Stimulated activated naive B cell treated with anti-CD40 and anti-IgM and Interleukin-4, amounts not matched to agents 10 μg/mL and 1 μg/mL and 100 μg/mL, for 72 hours (primary cell): ENCODE measurements at places on chromosomes 7 and 10.

DNA sequence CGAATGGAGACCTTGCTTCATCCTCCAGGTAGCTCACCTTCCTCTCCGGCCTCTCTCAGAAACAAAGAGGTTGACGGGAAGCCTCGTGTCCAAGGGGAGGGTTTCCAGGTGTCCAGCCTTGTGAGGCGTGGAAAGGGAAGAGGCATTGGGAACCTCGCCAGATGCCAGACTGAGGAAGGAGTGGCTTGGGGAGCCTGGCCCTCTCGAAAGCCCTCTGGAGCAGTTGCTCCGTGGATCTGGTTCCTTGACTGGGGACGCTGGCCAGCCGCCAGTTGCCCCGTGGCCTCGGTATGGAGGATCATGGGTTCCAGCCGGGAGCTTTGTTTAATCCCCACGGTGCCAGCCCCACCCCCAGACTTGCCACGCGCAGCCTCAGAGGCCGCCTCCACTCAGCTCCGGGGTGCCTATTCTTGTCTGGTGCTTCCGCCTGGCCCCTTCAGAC lies 30.3 kb upstream of the SUN1 start:
- no peak for DNase-seq

GRCh38 chr7:34044734-34045353 lies 139.5 kb downstream of the BMPER start:
- DNase-seq, result no peak

GRCh38 chr10:22325272-22326144 lies 4.6 kb downstream of the BMI1 start:
- DNase-seq, result peak; percentile 51

DNA sequence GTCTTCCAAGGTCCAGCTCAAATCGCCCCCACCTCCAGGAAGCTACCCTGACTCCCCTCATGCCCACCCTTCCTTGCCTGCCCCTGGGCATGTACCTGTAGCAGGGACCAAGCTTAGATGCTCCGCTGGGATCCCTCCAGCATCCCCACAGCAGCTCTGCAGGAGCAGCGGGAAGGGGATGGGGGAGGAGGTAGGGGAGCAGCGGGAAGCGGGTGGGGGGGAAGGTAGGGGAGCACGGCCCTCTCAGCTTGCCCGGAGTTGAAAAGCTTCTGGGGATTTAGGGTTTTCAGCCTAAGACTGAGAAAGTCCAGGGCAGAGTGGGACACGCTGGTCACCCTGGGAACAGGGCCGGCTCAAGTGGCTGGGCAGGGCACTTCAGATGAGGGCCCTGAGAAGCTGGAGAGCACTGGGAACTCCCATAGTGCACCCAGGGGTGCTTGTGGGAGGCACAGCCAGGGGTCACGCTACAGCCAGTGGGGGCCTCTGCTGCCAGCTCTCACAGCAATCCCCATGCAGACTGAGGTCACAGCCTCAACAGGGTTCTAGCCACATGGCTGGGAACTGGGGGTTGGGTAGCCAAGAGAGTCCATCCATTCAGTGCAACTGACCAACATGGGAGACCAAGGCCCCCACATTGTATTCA lies 13.4 kb downstream of the WDR86 start:
- no peak for DNase-seq

DNA sequence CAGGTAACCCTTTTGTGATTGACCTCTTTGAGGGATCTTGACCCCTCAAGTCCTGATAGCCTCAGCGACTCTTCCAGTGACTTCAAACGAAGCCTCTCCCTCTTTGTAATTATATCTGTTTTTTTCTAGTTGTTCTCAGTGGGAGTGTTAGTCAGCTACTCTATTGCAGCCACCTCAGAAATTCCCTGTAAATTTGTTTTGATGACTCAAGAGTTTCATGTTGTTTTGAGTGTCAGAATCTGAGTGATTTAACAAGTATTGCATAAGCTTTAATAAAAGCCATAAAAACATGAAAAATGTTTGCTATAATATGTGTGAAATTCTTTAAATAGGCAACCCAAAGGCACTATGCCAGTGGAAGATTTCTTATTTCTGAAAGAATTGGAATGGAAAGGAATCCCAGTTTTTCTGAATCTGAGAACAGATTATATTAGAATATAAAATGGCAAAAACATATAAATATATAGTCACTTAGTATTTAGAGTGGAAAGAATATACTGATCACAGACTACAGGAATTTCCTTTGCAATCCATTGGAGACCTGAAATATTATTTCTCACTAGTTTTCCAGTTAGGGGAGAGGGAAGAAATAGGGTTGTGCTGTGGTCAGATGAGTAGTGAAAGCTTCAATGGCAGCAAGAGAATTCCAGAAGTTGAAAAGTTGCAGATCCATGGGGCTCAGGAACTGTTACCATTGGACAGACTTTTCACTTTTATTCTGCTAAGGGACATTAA lies 94.4 kb upstream of the SEMA3C start:
- DNase-seq, result no peak

DNA sequence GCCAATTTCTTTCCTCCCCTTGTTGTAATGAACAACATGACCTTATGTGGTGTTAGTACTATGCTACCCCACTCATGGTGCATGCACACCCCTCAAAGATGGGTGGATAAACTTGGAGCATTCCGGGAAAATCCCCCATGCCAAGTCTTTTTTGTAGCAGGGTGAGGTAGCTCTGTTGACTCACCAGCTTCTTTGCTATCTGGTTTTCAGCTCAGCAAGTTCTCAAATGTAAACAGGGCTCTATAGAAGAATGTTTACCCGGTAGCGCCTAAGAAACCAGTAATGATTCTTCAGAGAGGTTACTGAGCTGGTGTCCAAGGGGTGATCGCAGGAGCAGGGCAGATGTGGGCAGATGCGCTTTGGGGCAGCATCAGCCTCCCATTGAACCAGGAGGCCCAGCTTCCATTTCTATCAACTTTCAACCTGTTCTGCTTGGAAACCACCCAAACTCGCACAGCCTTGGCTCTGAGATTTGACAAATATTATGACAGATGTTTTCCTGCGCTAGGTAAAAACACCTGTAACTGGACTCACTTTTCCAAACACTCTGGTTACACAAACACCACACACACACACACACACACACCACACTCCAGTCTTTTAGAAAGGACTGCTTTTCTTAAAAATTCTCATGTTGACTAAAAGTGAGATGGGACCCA lies 87.8 kb downstream of the ZRANB1 start:
- DNase-seq, result no peak

GRCh38 chr7:20035279-20035875 lies 181.8 kb downstream of the MACC1 start:
- DNase-seq, result no peak

DNA sequence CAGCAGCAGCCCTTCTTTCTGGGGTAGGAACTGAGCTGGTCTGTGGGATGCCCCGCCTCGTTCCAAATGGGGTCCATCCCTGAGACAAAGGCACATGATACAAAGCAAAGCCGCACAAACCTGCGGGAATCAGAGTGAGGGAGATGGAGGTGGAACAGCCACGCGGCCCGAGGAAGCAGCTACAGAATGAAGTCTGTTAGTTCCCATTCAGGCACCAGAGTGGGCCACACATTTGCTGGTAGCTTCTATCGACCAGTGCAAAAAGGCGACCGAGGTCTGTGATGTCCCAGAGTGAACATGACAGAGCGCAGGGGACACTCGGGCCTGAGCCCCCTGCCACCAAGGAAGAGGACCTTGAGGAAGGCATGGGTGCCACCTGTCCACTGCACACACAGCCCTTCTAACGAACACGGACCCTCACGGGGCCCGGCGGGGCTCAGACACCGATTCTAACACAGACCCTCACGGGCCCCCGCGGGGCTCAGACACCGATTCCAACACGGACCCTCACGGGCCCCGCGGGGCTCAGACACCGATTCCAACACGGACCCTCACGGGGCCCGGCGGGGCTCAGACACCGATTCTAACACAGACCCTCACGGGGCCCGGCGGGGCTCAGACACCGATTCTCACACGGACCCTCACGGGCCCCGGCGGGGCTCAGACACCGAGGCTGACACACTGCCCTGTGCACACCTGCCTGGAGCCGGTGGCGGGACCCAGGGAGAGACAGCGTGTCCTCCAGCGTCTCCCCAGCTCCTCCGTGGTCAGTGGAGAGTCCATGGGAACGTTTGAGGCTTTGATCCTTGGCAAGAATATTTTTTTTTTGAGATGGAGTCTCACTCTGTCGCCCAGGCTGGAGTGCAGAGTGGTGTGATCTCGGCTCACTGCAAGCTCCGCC lies 32.8 kb upstream of the FAM20C start:
- DNase-seq, result no peak

- DNase-seq, result no peak
These were observed 1.8 kb upstream of the SRGN start for GRCh38 chr10:69086001-69086509.

DNA sequence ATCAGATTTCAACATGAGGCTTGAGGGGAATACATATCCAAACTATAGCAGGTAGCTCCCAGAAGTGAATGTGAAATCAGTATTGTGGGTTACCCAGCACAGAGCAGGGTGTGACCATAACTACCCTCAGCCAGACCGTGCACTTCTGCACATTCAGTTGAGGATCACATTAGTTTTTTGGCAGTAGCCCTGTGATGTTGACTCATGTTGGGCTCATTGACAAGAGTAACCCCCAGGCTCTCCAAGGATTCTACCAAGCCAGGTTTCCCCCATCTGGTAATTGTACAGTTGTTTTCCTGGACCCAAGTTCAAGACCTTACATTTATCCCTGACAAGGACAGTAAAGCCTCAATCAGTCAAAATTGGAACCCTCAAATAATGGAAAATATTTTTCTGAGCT lies 11.7 kb upstream of the CPA4 start:
- no peak for DNase-seq

DNA sequence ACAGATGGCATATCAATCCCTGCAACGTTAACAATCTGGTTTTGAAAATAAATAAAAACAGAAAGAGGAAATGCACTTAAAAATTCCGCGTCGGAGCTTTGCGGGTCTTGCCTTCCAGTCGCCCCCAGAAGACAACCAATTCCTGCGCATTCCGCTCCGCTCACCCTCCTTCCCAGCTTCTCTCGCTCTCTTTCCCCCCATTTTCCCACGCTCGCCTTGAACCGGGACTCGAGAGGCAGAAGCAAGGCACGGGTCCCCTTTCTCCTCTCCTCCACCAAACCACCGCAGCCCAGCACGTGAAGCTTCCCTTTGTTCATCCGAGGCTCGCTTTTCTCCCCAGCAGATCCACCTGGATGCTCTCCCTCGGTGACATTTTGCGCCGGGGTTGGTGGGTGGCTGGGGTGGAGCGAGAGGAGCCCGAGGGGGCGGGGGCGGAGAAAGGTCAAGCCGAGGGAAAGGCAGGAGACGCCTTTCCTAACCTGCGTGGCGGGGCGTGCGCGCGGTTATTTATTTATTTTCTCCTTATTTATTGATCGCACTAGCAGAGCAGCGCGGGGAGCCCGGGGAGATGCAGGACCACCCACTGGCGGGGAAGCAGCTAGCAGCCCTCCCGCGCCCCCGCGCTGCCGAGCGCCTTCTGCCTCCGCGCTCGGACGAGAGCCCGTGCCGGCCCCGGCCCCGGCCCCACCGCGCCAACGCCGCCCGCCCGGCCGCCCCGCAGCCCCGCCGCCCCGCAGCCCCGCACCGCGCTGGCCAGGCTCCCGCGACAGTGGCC lies at the start of gene KCND2:
Gene KCND2, plus strand, starts transcription at position 475 of the 775 bp plus-strand sequence.
- DNase-seq, result no peak

DNA sequence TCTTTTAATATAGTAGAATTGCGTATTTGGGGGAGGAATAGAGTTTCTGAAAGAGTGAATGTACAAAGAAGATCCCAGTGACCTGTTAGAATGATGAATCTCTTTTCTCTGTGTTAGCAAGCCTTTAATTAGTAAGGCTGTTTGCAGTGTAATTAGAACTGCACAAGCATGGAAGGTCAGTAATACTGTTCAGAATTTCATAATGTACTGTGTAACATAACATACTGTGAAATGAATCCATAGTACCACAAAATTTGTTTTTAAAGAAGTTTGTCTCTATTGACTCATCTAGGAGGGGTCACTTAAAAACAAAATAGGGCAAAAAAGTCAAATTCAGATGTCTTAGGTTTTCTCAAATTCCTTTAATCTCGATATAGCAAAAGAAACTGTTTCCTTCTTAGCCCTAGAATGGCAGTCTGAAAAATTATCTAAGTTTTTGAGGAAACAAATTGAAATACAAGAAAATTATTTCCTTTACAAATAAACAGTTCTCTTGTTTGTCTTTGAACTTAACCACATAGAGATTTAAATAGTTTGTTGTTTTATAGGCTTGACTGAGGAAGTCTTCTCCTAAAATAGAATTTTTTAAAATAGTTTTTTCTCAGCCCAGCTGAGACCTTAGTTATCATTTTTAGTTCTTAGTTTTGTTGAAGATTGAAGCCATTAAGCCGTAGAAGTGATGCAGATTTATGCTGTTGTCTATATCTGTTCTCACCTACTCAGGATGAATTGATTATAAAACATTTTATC lies 12.5 kb downstream of the ADK start:
- no peak for DNase-seq

GRCh38 chr7:111262293-111263116 lies 171.6 kb downstream of the LRRN3 start:
- DNase-seq, result no peak

DNA sequence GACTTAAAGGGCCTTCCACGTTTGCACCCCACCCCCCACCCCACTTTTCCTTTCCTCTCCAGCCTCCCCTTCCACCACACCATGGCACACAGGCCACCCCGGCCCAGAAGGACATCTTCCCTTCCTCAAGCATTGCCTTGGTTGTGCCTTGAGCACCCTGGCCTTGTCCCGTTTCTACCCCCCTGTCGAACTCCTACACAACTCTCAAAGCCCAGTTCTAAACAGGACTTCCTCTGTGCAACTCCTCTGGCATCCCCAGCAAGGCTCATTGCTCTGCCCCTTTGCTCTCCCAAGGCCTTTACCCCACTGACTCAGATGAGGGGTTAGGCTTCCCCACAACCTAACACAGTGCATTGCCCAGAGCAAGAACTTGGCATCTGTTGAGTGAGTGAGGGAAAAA lies 136.1 kb downstream of the HERPUD2 start:
- DNase-seq, result no peak

GRCh38 chr7:121437470-121437869 lies 41.4 kb upstream of the FAM3C start:
- no peak for DNase-seq

- no peak for DNase-seq
These were observed 1397.6 kb downstream of the GATA3 start for GRCh38 chr10:9452056-9452455.

GRCh38 chr10:31972519-31973041 lies 43.9 kb upstream of the ARHGAP12 start:
- DNase-seq, result no peak

GRCh38 chr7:51593628-51594027 lies 277.0 kb upstream of the COBL start:
- no peak for DNase-seq

- DNase-seq, result peak; percentile 61
These were observed at the start of gene NIPSNAP2 for GRCh38 chr7:55964261-55965099. Gene NIPSNAP2, plus strand, starts transcription at chr7:55964585. Its CDS starts 25 bp downstream, at chr7:55964610.

DNA sequence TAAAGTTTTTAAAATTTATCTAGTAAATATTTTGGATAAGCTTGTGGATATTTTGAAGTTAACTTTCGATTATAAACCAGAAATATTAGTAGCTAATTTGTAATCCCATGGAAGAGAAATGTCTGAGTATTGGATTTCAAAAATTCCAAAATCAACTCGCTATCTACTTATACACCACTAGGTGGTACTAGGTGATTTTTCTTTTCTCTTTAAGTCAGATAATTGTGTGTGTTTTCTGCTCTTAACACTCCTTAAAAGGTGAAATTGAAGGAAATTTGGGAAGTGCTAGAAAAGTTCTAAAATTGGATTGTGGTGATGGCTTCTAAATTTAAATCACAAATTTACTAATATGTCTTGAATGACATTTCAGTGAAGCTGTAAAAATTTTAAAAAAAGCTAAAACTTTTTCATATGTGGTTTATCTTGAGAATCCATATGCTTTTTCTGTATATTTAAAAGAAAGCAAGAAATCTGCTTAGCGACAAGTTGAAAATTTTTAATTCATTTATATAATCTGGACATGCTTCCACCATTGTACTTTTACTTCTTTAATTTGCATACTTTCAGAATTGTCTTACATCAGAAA lies 90.2 kb downstream of the IPMK start:
- no peak for DNase-seq
